ENCODE measurements at places on chromosomes 16 and 17.

DNA sequence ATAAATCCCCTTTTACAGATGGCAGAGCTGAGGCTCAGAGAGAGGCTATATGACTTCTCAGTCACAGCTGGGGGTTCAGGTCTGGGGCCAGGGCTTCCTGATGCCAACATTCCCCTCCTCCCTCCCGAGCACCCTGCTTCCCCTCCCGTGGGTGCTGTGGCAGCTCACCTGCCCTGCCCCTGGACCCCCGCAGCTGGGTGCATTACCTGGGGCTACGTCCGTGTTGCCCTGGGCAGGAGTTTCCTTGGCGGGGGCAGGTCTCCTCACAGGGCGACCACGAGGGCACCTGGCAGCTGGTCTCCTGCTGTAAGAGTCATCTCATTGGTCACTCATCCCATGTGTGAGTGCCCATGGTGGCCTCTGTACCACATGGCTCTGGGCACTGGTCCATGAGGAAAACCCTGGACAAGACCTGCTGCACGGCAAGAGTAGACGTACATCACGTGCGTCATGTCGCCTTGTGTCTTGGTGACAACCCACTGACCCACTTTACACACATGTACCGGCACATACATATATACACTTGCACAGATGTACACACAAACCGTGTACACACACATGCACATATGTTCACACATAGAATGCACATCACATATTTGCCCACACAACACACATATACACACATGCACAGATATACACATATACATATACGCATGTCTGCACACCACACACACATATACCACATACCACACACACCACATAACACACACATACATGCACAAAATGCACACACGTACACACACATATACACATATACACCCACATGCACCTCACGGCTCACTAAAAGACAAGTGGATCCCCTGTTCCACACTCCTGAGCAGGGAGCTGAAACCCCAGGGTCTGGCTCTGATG is 134.0 kb downstream of the FOXL1 start:
- no peak for DNase-seq

DNA sequence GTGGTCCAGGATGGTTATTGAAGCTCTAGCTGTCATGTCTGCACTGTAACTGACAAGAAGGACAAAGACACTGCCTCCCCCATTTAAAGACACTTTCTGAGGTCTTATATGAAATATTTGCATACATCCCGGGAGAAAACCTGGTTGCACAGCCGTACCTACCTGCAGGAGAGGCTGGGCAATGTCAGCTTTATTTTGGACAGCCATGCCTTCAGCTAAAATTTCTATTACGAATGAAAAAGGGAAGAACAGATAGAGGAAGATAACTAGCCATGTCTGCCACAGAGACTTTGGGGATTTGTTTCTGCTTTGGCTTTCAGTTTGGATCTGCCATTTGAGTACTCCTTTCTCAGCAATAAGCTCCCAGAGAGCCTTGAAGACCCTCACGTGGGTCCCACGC is 19.0 kb downstream of the SLC7A6 start:
- no peak for DNase-seq

DNA sequence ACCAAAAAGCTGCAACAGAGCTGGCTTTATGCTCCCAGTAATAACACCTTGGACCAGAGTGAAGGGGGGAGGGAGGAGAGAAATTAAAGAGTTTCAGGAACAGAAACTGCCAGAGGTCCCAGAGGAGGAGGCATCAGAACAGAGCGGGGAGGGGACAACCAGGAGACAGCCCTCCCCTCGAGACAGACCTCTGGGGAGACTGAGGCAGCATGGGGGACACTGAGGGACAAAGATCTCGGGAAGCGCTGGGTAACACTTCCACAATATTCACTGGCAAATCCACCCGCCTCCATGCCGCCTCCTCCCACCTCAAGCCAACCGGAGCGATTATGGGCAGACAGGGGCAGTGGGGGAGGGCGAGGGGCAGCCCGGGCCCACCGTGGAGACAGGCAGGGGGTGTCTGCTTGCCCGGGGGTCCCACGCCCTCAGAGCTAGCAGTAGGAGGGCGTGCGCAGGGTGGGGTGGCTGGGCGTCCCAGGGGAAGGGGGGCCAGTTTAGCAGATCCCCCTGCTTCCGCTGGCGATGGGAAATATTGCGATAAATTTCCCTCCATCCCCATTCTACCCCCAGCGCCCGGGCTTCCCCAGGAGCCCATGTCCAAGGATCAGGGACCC is 1.2 kb downstream of the PCGF2 start:
- no peak for DNase-seq

- DNase-seq, result no peak
Measured at GRCh38 chr16:75111961-75112733, 4.4 kb downstream of the LDHD start.

- no peak for DNase-seq
Measured at GRCh38 chr17:37789771-37790541, 45.1 kb upstream of the HNF1B start.

DNA sequence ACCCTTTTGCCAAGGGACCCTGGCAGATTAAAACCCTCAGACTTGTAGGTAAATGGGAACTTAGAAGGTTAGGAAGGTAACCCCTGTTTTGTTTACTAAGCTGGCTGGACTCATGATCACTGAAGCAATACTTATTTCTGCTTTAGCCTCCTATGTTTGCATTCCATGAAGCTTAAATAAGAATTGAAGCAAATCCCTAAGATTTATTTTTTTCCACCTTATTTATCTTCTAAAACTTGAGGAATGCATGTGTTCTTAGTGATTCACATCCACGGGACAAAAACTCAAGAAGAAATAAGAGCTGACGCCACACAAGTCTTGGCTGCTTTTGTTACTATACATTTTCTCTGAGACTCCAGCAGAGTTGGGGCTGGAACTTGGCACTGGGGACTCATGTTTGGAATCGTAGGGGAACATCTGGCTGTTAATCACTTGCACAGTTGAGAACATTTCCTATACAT is 35.5 kb downstream of the CLUAP1 start:
- DNase-seq, result no peak

- no peak for DNase-seq
Measured at GRCh38 chr17:45791935-45792334, 7.8 kb downstream of the CRHR1 start.

DNA sequence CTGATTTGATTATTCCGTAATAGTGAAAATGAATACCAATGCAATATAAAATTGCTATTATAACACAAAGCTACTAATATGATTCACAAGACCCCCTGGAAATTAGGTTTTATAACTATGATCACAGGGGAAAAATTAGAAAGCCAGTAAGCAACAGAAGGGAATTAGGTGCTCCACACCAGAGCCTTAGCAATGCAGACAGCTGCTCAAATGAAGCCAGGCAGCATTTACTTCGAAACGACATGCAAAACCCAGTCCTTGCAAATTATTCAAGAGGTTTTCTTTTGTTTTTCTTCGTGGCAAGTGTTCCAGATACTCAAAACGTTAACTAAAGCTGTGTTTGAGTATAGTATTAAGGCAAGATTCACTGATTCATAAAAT is 47.9 kb downstream of the TOX3 start:
- no peak for DNase-seq

DNA sequence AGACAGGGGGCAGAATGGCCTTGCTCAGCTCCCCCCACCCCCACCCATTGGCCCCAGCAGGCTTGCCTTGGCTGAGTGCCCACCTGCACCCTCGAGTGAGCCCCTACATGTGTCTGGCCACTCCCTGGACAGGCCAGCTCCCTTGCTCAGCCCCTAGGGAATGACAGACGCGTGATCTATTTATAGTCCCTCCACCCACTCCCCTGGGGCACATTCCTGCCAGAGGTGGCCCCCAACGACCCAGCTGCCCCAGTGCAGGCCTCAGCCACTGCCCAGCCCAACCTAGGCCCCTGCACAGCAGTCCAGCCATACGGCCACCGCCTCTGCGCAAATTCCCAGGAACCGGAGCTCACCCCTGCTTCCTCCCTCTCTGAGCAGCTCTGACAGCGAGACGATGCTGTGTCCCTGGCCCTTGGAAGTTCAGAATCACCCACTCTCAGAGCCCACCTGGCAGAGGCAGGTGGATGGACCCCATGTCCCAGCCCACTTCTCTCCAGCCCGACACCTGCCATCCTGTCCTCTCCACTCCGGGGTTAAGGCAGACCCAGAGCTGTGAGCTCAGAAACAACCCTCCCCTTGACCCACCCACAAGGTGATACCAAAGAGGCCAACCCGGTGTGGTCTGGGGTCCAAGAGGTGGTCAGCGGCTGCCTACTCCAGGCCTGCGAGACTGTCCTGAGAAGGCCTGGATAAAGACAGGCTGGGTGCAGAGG is 11.5 kb upstream of the P2RX1 start:
- DNase-seq, result no peak

- no peak for DNase-seq
Measured at GRCh38 chr17:45645330-45645729, 138.8 kb upstream of the CRHR1 start.

DNA sequence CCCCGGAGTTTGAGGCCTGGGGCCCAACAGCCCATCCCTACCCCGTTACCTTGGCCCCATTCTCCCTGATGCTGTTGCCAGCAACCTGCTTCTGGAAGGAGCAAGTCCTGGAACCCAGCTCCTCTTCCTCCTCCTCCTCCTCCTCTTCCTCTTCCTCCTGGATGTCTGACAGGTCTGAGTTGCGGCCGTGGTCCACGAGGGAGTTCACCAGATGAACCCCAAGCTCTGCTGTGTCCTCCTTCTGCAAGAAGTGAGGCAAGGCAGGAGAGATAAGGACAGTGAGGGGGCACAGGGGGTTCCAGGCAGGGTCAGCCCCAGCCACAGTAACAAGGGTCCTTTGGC is 18.7 kb downstream of the TSPOAP1 start:
- DNase-seq, result no peak

- DNase-seq, result no peak
Measured at GRCh38 chr16:10122546-10122945, 59.7 kb downstream of the GRIN2A start.

DNA sequence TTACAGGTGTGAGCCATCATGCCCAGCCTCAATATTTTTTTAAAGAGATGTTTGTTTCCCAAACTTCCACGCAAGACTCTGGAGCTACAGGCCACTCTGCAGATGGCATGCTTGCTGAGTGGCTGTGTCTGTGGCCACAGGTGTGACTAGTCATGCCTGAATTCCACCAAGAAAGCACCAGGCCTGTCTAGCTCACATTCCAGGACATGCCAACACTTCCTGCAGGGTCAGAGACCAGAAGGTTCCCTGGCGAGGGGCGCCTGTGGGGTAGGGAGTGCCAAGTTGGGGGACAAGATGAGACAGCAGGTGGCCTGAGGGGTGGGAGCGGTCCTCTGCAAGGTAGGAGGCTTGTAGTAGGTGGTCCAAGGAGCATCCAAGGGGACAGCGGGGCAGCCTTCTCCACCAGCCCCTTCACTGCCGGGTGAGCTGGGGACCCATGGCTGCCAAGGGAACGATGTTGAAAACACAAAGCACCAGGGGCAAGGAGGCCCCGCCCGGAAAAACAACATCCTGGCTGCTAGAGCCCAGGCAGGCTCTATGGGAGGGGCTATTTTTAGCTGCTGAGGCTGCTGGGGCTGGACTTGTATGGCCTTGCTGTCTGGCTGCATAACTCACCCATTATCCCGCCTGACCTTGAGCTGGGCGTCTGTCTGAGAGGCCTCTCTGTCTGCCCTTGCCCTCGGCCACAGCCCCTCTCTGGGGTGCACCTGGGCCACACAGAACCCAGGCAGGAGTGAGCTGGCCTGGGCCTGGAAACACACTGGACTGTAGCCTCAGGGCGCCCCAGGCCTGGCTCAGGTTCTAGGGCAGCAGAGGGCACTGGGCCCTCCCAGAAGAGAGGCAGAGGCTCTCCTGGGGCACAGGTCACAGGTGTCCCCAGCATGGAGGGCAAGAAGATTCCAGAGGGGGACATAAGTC is 5.7 kb downstream of the TRIM47 start:
- DNase-seq, result no peak

GRCh38 chr16:87331241-87331801 is 14.1 kb upstream of the C16orf95 start:
- DNase-seq, result peak; percentile 2

DNA sequence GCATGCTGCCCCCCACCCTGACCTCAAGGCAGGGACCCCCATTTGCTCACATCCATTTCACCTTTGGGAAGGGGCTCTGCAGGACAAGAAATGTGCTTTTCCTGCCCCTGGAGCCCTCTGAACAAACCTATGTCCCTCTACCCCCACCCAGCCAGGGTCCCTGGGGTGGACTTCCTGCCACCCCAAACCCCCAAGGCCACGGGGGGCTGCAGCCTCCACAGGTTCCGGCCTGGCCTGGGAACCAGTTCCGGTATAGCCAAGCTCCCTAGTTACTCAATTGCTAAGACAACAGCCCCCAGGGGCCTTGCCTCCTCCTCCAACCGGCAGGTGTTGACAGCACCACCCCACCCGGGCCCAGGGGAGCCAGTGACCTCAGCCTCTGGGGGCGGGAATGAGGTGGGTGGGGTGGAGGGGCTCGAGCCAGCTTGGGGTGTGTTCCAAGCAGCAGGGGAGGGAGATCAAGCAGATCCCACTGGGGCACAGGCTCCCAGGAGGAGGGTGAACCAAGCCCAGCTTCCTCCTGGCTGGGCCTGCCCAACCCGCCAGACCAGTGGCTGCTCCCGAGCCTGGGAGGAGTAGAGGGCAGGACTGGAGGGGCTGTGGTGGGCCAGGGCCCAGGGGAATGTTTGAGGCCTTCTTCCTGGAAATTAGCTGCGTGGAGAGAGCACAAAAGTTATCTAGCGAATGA is 6.6 kb downstream of the PNMT start:
- DNase-seq, result no peak

DNA sequence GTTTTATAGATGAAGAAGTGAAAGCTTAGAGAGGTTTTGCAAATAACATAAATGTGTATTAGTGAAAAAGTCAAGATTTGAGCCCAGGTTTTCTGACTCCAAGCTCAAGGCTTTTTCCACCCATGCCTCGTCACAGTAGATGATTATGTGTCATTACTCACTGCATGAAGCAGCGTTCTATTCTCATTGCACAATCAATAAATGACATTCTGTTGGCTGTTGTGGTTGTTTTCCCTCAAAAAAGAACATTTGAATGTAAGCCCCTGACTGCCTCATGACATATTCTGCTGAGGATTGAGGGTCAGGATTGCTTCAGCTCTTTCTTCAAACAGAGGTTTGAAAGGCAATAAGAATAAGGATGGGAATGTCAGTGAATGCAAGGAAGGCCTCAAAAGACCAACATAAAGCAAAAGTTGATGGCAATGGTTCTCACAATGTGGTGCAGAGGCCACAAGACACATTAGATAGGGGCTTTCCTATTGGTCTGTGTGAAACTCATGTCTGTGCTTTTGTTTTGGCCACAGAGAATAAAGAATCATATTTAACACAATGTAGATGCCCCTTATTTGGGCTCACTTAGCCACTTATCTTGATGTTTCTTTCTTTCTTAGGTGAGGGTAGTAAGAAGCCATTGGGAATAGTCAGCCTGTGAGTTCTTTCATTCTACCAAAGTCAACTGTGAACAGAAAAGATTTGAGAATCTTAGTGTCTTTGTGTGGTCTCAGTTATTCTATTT is 5.4 kb upstream of the MMD start:
- DNase-seq, result no peak

- DNase-seq, result no peak
Measured at GRCh38 chr17:45997624-45998023, 1.4 kb upstream of the STH start.

DNA sequence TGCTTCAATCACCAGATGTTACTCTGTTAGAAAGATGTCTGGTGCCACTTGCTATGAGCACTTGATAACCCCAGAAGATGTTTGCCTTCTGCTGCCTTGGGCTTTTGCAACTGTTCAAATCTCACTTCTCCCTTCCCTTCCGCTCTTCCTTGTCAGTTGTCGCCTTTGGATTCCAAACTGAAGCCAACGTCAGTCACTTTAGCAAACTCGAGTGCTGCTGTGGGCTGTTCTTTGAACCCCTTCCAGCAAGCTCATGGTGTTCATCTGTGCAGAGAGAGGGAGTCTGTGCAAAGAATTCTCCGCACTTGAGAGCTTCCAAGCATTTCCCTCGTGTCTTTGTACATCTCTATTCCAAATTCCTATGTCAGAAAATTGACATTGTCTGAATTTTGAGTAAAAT is 879.4 kb downstream of the CDH11 start:
- DNase-seq, result no peak

All from cerebellar cortex (tissue), 1 donor.